Caudate nucleus (tissue), 63 donors: ENCODE measurements at places on chromosomes 7 and 10.

- no peak for DNase-seq
These were observed 33.6 kb upstream of the AGR3 start for GRCh38 chr7:16915405-16915804.

GRCh38 chr7:89182116-89182515 is 386.6 kb upstream of the TEX47 start:
- no peak for DNase-seq

- no peak for DNase-seq
These were observed 35.4 kb upstream of the GPAM start for GRCh38 chr10:112218960-112219359.

- no peak for DNase-seq
These were observed 652.3 kb upstream of the MGMT start for GRCh38 chr10:128814782-128815181.

DNA sequence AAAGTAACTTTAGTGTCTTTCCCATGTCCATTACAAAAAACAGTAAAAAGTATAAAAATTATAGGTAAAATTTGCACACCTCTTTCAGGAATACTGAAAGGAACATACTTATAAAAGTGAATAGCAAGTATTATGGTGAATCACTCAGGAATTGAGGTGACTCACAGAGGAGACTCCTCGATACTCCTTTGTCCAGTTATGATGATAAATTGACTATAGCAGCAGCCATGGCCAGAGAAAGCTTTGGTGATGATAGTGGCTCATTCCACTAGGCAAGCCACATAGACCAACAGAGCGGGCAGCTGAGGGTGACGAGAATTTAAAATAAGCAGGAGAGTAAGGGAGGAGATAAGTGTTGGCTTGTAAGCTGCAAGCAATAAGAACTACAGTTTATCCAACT is 1231.1 kb upstream of the CELF2 start:
- DNase-seq = no peak

- no peak for DNase-seq
These were observed 919 bp downstream of the MAFK start for GRCh38 chr7:1531263-1531978.

DNA sequence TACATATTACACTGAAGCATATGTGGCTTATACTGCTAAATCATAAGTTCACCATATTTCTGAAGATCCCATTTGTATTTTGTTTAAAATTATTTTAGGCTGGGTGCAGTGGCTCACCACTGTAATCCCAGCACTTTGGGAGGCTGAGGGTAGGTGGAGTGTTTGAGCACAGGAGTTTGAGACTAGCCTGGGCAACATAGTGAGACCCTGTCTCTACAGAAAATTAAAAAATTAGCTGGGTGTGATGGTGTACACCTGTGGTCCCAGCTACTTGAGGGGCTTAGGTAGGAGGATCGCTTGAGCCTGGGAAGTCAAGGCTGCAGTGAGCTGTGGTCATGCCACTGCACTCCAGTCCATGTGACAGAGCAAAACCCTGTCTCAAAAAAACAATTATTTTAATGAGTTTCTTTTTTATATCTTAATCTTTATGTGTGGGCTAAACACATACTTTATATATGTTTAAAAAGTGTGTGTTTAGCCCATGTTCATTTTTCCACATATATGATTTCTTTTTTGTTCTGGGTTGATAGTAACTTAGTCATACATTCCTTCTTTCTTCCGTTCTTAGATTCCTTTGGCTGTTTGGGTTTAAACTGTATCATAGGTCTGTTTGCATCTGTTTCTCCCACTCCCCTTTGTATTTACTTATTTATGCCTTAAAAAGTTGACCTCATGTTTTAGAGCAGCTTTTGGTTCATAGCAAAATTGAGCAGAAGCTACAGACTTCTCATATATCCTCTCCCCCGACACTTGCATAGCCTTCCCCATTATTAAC is 33.5 kb downstream of the RSBN1L start:
- no peak for DNase-seq

- DNase-seq = no peak
These were observed 114.4 kb downstream of the NPSR1 start for GRCh38 chr7:34772296-34772938.

- no peak for DNase-seq
These were observed 35.0 kb downstream of the GNA12 start for GRCh38 chr7:2808891-2809665.

- DNase-seq = peak; percentile 45
These were observed 83.1 kb downstream of the SH3PXD2A start for GRCh38 chr10:103772096-103772845.

GRCh38 chr7:148914208-148914777 is 30.2 kb upstream of the EZH2 start:
- no peak for DNase-seq

- no peak for DNase-seq
These were observed 818 bp upstream of the SUPV3L1 start for GRCh38 chr10:69179089-69179742.

DNA sequence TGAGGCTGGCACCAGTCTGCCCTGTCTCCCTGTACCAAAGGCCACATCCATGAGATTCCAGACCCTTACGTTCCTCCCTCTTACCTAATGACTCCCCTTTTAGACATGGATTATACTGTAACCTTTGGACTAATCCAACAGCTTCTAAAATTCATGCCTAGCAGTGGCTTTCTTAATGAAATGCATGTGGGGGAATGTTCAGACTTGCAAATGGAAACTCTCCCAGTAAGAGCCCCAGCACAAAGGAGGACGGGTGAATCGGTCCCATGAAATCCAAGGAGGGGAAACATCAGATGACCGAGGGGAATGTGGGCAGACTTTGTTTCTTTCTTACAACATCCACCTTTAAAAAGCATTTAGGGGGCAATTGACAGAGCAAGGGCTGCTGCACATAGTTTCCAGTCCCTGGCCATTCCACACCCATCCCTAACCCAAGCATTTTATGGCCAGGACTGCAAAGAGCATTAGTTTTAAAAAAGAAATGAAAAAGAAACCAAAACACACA is 71.5 kb downstream of the COL13A1 start:
- no peak for DNase-seq

GRCh38 chr10:85967594-85967993 is 399.0 kb downstream of the GRID1 start:
- DNase-seq = no peak

GRCh38 chr7:151056283-151056665 is 1.4 kb downstream of the CDK5 start:
- DNase-seq = no peak

DNA sequence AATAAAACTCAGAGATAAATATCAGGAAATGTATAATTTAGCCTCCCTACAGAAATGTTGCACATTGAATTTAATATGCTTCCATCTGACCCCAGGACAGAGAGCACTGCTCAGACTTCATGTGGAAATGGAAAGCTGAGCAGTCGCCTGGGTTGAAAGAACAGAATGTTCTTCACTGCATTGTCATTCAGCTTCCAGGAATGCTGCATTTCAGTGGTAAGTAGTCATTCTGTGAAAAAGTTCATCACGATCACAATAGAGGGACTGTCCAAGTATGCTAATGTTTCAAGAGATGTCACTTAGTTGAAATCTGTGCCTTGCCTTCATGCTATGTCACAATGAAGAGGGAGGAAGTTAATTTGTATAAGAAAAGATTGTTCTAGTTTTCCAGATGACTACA is 147.3 kb downstream of the NRCAM start:
- no peak for DNase-seq

- DNase-seq = no peak
These were observed 115.0 kb downstream of the PLXDC2 start for GRCh38 chr10:19930936-19931893.

- peak; percentile 36 for DNase-seq
These were observed 10.5 kb downstream of the TMEM273 start for GRCh38 chr10:49177391-49178355.

- DNase-seq = no peak
These were observed 169.7 kb downstream of the NEURL1 start for GRCh38 chr10:103663236-103663635.

GRCh38 chr7:13159467-13160184 is 472.2 kb downstream of the ARL4A start:
- no peak for DNase-seq

- no peak for DNase-seq
These were observed 330.2 kb downstream of the GLRX3 start for GRCh38 chr10:130466271-130466997.
